Activated T-helper 2 cell treated with anti-CD3 and anti-CD28 coated beads, Interferon-gamma antibody, Interleukin-2, Interleukin-4, amounts not matched to agents 10 μg/mL and 5 μg/mL and 100 μg/mL, durations not matched to agents 14 hours and 24 hours and 36 hours (primary cell): ENCODE measurements at places on chromosomes 2 and 18. TPM values are rescaled to one million over a fixed set of nuclear protein-coding genes. Genes with fewer than 3 reads are reported as not detected.

- no peak for DNase-seq
These were observed 126.4 kb downstream of the HRH4 start for GRCh38 chr18:24586662-24587360.

LHCGR gene
- total RNA-seq = not detected in 2 replicates

FN1 gene
- 4.5 and 6.3 TPM in 2 replicates for total RNA-seq

DNA sequence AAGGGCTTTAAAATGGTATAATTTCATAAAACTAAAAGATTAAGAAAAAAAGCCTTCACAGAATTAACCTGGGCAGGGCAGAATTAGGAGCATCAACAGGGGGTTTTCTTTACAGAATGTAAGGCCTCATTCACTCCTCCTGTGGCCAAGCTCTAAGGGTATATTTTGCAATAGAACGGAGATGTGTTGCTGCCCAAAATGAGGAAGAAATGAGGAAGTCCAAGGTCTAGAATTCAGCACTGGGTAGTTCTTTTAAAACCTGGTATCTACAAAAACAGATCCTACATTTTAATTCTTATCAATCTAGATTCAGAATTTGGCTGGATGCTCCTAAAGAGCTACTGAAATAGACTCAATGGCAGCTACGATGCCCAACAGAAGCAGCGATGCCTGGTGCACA lies 101.8 kb downstream of the AKAIN1 start:
- no peak for DNase-seq
